ENCODE measurements at places on chromosomes 16 and 17.

GRCh38 chr17:42453439-42453838, 5.2 kb upstream of the ATP6V0A1 start:
- DNase-seq = no peak

GRCh38 chr17:6402258-6402657, 32.7 kb downstream of the AIPL1 start:
- no peak for DNase-seq

GRCh38 chr17:47119746-47120520, 69.2 kb downstream of the CDC27 start:
- DNase-seq = no peak

- DNase-seq = peak; percentile 16
These were observed 53.5 kb downstream of the ZDHHC7 start for GRCh38 chr16:84957792-84958191.

DNA sequence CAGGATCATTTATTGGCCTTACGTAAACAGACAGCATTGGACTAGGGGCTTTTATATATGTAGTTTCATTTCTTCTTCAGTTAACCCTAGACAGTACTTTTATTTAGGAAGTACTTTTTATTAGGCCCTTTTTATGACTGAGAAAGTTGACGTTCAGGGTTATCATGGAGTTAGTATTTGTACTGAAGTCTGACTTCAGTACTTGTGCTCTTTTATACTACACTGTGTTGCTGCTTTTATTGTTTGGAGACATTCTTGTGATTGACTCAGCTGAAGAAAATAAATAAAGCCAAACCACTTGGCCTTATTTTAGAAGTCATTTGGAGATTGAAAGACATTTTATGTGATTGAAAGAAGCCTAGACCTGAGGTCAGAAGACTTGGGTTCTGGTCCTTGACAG, 6.9 kb downstream of the LIG3 start:
- DNase-seq = no peak

DNA sequence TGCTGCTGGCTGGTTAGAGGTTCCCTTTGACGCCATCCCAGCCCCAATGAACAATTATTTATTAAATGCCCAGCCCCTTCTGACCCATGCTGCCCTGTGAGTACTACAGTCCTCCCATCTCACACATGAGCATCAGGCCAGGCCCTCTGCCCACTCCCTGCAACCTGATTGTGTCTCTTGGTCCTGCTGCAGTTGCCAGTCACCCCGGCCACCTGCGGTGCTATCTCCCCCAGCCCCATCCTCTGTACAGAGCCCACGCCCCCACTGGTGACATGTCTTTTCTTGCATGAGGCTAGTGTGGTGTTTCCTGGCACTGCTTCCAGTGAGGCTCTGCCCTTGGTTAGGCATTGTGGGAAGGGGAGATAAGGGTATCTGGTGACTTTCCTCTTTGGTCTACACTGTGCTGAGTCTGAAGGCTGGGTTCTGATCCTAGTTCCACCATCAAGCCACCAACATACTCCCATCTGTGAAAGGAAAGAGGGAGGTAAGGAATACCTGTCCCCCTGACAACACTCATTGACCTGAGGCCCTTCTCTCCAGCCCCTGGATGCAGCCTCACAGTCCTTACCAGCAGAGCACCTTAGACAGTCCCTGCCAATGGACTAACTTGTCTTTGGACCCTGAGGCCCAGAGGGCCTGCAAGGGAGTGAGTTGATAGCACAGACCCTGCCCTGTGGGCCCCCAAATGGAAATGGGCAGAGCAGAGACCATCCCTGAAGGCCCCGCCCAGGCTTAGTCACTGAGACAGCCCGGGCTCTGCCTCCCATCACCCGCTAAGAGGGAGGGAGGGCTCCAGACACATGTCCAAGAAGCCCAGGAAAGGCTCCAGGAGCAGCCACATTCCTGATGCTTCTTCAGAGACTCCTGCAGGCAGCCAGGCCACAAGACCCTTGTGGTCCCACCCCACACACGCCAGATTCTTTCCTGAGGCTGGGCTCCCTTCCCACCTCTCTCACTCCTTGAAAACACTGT, 11.3 kb downstream of the CX3CL1 start:
- no peak for DNase-seq

GRCh38 chr16:3004319-3004718, 8.4 kb upstream of the CLDN9 start:
- DNase-seq = no peak

DNA sequence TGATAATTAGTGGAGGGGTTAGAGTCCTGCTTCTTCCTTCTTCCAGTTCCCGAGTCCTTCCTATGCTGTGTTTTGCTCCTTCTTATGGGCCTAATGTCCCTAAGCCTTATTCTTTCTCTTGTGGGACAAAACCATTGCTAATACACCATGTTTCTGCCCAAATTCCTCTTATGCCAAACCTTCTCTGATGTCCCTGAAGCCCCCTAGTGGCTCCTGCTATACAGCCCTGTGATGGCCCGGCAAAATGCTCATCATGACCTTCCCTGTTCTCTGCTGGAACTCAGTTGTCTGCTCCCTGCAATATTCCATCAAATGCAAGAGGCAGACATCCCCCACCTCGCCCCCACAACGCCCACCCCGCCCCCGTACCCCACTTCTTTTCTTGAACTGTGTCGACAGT, 171.6 kb downstream of the CDH11 start:
- no peak for DNase-seq

DNA sequence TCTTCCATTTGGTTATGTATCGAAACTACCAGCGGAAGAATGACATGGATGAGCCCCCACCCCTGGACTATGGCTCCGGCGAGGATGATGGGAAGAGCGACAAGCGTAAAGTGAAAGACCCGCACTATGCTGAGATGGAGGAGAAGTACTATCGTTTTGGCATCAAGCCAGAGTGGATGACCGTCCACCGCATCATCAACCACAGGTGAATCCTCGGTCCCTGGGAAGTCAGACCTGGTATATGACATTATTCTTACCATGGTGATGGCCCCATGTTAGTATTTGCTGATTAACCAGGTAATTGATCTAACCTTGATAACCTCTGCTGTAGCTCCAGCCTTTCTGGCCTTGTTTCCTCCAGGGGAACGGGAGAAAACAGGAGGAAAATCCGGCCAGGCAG, 8.5 kb downstream of the CHD3 start:
- DNase-seq = no peak

DNA sequence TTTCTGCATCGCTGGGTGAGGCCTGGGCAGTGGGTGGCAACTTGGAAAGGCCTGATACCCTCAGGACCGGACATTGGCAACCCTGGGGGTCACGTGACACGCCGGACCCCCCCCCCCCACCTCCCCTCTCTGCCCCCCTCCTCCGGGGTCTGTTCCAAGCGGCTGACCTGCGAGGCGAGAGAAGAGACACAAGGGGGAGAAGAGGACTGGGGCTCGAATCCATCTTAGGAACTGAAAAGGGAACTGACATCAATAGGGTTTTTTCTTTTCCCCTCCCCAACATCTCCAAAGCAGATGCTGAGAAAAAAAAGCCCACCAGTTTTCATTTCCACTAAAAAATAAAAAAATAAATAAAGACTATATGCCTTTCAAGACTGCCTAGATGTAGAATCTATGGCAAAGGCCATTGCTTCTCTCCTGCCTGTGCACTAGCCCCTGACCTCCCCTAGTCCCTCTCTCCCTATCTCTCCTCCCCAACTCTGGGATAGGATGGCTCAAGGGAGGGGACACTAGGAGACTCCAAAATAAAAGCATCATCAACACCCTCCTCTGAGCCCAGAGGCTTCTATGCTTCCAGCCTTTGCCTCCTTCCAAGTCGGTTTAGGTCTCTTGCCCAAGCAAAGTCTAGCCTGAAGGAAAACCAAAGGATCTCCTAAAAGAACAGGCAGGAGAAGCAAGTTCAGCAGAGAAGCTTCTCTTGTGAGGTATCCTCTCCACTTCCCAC, 7.7 kb upstream of the HOXB2 start:
- no peak for DNase-seq

DNA sequence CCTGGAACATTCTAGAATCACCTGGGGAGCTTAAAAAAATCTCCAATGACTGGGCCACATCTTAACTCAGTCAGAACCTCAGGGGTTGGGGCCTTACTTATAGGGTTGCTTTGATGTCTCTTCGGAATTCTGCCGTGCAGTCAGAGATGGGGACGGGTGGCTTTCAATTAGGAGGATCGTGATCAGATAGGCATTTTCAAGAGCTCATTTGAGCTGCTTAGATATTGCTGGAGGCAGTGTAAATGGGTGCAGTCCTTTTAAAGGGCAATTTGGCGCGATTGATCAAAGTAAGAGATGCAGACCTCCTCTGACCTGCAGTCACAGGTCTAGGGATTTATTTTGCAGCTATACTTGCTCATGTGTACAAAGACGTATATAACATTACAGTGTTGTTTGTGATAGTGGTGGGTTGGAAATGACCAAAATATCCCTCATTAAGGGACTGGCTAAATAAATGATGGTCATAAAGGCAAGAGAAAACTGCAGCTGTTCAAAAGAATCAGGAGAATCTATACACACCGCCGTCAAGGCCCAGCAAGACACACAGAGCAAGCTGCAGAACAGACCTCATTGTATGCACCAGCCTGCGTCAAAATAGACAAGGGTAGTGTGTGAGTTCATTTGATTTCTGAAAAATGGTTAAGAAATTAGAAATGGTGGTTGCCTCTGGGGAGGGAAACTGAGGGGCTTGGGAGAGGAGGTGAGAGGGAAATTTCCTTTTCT, 6.3 kb upstream of the KCNG4 start:
- DNase-seq = no peak

DNA sequence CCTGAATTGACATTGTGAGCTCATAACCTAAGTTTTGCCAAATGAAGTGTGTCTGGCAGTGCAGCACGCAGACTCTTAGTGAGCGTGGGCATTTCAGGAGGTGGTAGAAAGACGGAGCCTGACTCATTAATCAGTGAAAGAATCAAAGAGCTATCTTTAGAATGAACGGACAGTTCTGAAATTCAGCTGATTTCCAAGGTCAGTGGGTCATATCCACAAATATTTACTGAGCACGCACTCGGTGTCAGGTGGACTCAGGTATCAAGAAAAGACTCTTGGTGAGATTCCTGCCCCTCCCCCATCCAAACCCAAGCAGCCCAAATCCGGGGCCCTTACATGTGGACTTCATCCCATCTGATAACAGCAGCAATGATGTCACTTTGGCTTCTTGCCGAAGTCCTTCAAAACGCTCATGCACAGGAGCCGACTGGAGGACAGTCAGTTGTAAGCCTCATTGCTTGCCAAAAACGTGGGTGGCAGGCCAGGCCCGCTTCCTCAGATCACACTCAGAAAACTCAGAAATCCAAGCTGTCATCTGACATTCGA, 185.8 kb downstream of the HS3ST3A1 start:
- DNase-seq = peak; percentile 64

DNA sequence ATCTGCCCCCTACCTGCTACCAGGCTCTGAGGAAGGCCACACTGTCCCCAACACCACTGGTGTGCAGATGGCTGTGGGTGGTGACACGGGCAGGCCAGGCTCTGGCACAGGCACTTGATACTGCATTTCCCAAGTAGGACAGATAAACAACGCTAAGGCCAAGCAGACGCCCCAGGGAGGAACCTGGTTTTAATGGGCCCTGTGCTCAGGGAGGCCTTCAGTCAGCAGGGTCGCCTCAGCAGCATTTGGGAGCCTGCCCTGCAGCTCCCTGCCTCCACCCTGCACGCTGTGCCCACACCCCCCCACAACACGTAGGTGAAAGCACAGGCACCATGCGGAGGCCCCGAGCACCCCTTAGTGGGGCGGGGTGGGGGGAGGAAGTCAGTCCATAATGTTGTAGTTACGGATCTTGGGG, 3.3 kb upstream of the FASN start:
- no peak for DNase-seq

- DNase-seq = no peak
These were observed 6.0 kb upstream of the TBX21 start for GRCh38 chr17:47726796-47727703.

GRCh38 chr16:6335072-6335471, 997.6 kb upstream of the RBFOX1 start:
- DNase-seq = no peak

- DNase-seq = no peak
These were observed 81.8 kb downstream of the PGS1 start for GRCh38 chr17:78460176-78460675.

GRCh38 chr17:8192070-8192815, 2.3 kb upstream of the BORCS6 start:
- peak; percentile 92 for DNase-seq

- no peak for DNase-seq
These were observed 10.9 kb downstream of the SLC35G3 start for GRCh38 chr17:35183332-35183731.

DNA sequence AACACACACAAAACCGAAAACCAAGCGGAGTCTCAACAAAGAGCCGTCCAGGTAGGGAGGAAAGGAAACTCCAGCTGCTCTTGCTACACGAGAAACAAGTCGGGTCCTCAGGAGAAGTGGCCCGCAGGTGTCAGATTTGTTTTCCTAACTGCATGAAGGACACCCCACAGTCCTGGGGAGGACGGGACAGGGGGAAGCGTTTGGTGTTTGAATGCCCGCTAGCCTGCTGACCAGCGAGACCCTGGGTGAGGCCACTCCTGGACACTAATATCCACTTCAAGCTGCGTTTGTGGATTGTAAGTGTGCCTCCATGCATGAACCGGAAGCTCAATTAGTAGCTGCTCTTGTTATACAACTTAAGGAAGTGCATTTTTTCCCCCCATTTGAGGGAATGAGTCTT, 299.5 kb downstream of the MAF start:
- DNase-seq = no peak

- DNase-seq = no peak
These were observed 8.3 kb downstream of the TSC2 start for GRCh38 chr16:2056077-2056476.

GRCh38 chr16:54243202-54243601, 43.4 kb downstream of the IRX3 start:
- DNase-seq = no peak

- DNase-seq = no peak
These were observed 7.9 kb downstream of the RABEP2 start for GRCh38 chr16:28917095-28917494.

DNA sequence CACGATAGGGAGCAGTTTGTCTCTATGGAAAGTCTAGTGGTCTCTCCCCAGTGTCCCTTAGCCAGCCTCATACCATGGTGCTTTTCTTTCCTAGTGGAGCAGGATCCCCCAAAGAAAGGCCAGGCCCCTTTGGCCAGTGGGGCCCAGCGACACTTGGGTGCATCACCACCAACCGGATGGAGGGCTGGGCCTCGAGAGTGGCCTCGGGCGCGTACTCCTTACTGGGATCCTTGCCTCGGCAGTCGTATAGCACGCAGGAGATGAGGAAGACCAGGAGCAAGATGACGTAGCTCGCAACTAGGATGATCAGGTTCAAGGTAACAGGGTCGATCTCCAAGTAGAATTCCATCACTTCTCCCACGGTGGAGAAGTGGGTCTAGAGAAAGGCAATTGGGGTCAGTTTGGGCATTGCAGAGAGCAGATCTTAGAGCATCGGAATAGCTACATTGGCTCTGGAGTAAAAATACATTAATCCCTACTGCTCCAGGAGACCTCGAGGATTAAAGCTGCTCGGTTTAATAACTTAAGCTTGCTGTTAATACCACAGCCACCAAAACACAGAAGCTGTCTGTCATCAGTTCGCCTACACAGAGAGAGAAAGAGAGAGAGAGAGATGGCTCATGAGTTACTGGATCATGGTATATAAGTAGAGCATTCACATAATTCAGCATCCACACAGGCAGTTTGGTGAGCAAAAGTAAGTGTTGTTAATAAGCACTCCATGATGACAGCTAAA, at the start of gene SMIM36:
TSS of gene SMIM36 (minus strand) at position 467 of the 736 bp plus-strand sequence.
- DNase-seq = no peak
